ENCODE measurements at places on chromosomes 4 and X.
A peak's percentile ranks its signal among the peaks of the same experiment; 100 is the strongest.

- no peak for DNase-seq
Observed at GRCh38 chr4:145042601-145043285, 55.3 kb downstream of the ANAPC10 start.

- peak; percentile 6 for DNase-seq
Observed at GRCh38 chrX:100895365-100896075, 21.4 kb upstream of the NOX1 start.

- DNase-seq, result no peak
Observed at GRCh38 chr4:102355748-102356147, 10.5 kb upstream of the SLC39A8 start.

DNA sequence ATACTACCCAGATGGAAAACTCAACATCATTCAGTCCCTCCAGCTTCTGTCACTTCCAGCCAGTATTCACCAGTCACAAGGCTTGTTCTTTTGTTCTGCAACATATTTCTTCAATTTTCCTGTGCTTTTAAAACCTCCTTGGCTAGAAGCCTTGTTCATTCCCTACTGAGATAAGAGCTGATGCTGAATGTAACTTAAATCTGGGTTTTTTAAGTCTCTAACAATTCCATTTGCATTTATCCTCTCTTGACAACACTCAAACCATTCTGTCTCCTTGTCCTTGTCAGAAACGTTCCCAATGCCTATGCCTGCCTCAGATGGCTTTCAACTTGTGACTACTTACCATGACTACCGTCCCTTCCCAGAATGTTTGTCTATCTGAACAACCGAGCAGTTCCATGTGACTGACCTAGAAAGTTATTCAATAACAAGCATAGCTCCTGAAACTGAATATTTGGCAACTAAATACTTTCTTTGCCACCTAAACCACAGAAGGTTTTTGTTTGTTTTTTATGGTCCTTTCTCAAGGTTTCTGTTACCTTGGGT is 682.9 kb upstream of the GALNTL6 start:
- peak; percentile 74 for DNase-seq

GRCh38 chrX:18833071-18833731 is 125.8 kb downstream of the PPEF1 start:
- DNase-seq, result no peak

DNA sequence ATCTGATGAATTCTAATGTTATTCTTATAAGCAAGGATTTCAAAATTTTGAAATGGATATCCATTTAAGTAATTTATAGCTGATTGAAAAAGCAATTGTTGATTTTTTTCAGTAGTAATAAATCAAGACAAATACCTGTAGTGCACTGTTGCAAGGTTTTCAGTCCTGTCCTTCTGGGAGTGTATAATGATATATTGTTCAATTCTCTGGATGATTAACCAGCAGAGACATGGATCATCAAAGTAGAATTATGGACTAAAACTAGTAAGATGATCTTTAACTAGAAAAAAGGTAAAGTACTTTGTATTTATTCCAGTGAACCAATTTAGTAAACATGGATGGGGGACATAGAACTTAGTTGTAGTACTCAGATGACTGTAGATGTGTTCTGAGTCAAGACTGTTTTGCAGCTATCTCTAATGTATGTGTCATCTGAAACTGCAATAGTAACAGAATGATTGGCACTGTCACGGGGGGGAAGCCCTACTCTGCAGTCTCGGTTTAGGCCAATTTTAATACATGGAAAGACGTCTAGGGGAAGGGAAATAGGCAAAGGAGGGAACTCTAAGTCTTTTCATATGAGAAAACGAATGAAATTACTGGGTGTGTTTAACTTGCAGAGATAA is 121.9 kb downstream of the GLRA3 start:
- DNase-seq, result no peak

- DNase-seq, result no peak
Observed at GRCh38 chrX:94576367-94577004, 902.5 kb downstream of the FAM133A start.

DNA sequence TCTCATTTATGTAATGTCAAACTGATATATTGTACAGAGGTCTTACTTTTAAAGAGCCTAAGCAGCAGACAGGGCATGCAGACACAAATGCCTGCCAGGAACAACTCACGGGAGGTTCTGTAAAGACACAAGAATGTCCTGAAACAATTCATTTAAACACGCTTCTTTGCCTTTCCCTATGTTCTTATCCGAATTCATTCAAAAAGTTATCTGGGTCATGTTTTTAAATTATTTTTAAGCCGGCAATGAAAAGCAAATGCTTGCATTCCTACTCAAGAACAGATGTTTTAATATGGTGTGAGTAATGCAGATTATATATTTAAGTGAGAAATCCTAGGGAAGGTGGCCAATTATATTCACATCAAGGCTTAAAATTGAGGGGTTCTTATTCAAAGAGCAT is 192.6 kb downstream of the PDGFC start:
- DNase-seq, result no peak

- peak; percentile 14 for DNase-seq
Observed at GRCh38 chr4:163484906-163485305, 9.6 kb upstream of the TMA16 start.

GRCh38 chr4:88320780-88321373 is 36.5 kb upstream of the PPM1K start:
- peak; percentile 52 for DNase-seq

GRCh38 chr4:52535793-52536192 is 123.3 kb downstream of the USP46 start:
- no peak for DNase-seq

All from Caki2 (cell line).